Stimulated activated CD4-positive, alpha-beta T cell treated with anti-CD3 and anti-CD28 coated beads, Interleukin-1b, Interleukin-23, amount 100 ng/mL, for 4 hours (primary cell): ENCODE measurements at places on chromosomes 16 and 17.

DNA sequence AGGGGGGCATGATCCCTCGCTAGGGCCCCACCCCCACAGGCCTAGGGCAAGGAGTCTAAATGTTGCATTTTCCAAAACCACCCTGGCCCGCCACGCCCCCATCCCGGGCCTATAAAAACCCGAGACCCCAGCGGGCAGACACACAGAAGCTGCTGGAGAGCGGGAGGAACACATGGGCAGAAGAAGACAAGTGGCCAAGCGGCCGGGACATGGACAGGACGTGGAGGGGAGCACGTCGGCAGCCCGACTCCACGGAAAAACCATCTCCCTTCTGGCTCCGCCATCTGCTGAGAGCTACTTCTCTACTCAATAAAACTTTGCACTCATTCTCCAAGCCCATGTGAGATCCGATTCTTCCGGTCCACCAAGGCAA is 34.1 kb upstream of the ENPP7 start:
- no peak for DNase-seq

GRCh38 chr16:84670063-84670462 is 21.8 kb downstream of the KLHL36 start:
- no peak for DNase-seq

- DNase-seq, result no peak
These were observed 11.7 kb downstream of the ZNHIT3 start for GRCh38 chr17:36498155-36498554.

DNA sequence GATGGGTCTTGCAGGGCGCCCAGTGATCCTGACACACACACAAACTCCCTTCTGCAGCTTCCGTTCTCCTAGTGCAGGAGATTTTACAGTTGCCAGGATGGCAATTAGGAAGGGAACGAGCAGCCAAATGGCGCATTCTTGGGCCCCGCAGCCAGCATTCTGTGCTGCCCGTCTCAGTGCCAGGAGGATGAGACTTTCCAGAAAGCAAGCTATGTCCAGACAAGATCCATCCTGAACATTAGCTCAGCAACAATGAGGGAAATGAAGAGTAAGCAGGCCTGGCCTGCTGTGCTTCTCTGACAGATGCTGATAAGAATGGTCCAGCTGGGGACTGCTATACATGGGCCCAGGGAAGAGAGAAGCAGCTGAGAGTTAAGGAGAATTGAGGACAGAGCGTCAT is 16.5 kb downstream of the SPPL2C start:
- no peak for DNase-seq

- DNase-seq, result no peak
These were observed 19.6 kb upstream of the GOT2 start for GRCh38 chr16:58753711-58754134.
